M059J (cell line): ENCODE measurements at places on chromosomes 7 and 10. TPM values are rescaled to one million over a fixed set of nuclear protein-coding genes. Genes with fewer than 3 reads are reported as not detected.
A peak's percentile ranks its signal among the peaks of the same experiment; 100 is the strongest.

Gene LRRN3
- 5.9 and 7.8 TPM in 2 replicates for total RNA-seq

- DNase-seq, result no peak
Measured at GRCh38 chr7:4817178-4817901, 41.9 kb downstream of the AP5Z1 start.

DNA sequence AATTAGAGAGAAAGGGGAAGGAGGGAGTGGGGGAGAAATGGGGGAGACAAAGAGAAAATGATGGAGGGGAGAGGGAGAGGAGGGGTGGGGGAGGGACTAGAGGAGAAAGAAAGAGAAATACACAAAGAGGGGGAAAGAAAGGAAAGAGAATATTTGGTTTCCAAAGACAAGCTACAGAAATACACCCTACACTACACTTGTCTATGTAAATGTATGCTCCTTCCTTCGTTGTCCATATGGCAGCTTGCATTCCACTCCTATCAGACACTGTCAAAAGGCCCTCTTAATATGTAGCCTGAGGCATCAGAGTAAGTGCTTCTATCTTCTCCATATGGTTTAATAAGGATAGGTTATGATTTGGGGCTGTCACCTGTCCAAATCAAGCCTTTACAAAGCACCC lies 92.8 kb upstream of the FEZF1 start:
- no peak for DNase-seq

Gene TMEM213
- not detected in 2 replicates for total RNA-seq

Gene CCDC172
- not detected in 2 replicates for total RNA-seq

Gene PLPP4
- 55.4 and 69.2 TPM in 2 replicates for total RNA-seq

- no peak for DNase-seq
Measured at GRCh38 chr7:28564033-28564432, 151.7 kb downstream of the CREB5 start.

- DNase-seq, result peak; percentile 71
Measured at GRCh38 chr7:36015733-36016132, 137.3 kb upstream of the EEPD1 start.
